CD8-positive, alpha-beta memory T cell (primary cell): ENCODE measurements at places on chromosomes 3 and 15. TPM values are rescaled to one million over a fixed set of nuclear protein-coding genes. Genes with fewer than 3 reads are reported as not detected.

DNA sequence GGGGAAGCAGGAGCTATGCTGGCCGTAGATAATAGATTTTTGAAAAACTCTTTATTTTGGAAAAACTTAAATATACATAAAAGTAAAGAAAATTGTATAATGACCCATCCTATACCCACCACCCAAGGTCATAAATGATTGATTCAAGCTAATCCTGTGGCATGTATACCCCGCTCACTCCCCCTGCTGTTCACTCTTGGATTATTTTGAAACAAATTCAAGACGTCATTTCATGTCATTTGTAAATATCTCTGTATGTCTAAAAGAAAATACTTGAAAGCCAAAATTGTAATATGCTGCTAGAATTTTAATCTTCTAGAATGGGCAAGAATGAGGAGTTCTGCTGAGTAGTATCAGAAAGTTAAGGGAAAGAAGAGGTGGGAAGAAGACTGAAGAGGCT lies 241.7 kb downstream of the FEZF2 start:
- DNase-seq, result no peak

The KCTD6 gene
- 12.2 TPM for polyA plus RNA-seq

DNA sequence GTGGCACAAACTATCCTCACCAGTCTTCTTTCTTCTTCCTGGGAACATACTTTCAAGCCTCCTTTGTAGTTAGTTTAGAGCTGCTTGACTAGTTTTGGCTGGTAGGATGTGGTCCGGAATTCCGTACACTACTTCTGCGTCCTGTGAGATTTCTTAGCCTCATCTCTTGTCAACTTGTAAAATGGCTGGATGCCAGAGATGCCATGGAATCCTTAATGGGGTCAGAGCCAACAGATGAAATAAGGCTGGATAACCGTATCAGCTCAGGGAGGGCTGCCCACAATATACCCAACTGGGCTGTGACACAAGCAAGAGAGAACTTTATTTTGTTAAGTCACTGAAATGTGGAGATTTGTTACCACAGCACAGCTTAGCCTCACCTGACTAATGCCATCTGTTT lies 466.9 kb upstream of the MDFIC2 start:
- no peak for DNase-seq

DNA sequence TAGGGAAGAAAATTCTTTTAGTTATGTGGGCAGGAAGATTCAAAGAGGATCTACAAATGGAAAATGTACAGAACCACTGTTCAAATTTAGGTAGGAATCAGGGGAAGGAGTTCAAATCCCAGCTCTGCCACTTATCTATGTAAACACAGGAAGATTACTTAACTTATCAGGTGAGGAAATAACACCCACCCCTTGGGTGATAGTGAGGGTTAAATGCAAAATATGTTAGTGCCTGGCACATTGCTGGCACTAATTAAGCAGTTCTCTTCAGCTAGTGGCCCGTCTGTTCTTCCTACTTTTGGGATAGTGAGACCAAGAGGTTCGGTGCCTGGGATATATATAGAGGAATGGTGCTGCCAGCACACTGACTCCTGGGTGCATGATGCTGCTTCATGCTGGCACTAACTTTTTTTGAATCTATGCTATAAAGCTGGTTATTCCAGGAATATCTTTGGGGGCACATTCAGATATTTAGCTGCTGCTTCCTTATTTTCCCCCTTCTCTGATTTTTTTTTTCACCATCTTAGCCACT lies 83.8 kb downstream of the XRN1 start:
- DNase-seq, result no peak

DNA sequence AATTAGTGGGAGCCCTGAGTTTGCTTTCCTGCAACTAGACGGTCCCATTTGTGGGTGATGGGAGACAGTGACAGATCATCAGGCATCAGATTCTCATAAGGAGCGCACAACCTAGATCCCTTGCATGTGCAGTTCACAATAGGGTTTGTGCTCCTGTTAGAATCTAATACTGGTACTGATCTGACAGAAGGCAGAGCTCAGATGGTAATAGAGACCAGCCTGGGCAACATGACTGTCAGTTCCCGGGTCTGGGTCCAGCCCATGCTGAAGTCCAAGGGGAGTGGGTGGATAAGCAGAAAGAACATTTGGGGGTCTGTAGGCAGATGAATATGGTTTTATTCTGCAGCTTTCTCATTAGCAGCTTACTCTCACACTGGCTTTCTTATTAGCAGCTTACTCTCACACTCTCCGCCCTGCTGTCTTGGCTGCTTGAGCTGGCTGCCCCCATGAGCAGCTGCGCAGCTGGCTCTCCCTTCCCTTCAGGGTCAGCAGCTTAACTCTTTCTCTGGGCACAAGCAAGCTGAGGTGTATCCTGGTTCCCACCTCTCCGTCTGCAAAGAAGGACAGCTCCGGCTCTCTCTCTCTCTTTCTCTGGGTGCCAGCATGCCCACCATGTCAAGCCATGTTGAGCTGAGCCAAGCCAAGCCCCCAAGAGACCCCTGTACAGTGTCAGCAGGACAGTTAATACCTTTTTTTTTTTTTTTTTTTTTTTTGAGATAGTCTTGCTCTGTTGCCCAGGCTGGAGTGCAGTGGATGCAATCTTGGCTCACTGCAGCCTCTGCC lies 46.5 kb downstream of the KLHDC8B start:
- DNase-seq, result no peak

- DNase-seq, result no peak
Measured at GRCh38 chr3:61956236-61956635, 394.9 kb downstream of the PTPRG start.

GRCh38 chr3:100033903-100034471 lies 80.3 kb downstream of the FILIP1L start:
- DNase-seq, result no peak

GRCh38 chr3:46918634-46919033 lies 41.1 kb downstream of the PTH1R start:
- DNase-seq, result no peak

The TERC gene
- 0.72 TPM for polyA plus RNA-seq

The ADGRG7 gene
- not detected for polyA plus RNA-seq

DNA sequence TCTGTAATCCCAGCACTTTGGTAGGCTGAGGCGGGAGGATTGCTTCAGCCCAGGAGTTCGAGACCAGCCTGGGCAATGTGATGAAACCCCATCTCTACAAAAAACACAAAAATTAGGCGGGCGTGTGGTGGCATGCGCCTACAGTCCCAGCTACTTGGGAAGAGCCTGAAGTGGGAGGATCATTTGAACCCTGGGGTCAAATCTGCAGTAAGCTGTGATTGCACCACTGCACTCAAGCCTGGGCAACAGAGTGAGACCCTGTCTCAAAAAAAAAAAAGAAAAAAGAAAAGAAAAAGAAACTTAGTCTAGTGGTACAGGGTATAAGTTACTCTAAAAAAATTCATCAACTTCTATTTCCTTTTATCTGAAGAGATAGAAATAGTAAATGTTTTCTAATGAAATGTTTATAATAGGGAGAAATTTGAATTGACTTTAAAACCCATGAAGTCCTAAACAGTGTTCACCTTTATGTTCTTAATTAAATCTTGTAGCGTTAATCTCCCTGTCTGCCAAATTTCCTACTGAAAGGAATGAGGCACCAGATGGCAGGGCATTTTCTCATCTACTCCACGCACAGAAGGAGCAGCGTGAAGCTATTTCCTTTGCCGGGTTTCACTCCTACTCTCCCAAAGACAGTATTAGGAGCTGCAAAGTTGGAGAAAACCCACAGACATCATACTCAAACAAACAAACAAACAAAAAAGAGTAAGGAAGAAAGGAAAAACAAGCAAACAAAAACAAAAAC lies 1.9 kb downstream of the PCLAF start:
- no peak for DNase-seq

- DNase-seq, result no peak
Measured at GRCh38 chr15:65991721-65992483, 122.6 kb downstream of the RAB11A start.

DNA sequence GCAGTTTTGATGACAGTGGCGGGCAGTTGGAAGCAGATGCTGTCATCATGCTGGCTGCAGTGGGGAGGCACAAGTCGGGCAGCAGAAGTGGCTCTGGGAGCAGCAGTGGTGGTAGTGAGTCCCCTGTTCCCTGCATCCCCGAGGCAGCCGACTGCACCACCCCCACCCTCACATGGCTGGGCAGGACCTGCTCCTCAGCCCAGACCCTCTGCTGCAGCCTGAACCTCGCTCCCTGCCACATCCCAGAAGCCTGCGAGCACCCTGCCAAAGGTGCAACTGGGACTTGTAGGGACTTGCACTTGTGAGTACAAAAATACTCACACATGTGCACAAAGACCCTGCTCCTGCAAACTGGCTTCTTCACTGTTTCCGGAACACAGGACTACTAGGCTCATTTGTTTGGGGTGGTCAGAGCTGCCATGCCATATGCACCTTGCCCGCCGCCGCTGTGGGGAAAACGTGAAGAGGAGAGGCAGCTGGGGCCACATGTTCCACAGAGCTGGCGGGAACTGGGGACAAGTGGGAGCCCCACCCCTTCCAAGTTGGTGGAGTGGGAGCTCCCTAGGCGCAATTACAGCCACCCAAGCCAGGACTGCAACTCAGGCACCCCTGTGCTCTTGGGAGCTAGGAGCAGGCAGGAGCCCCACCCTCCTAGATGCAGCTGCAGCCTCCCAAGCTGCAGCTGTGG lies 2.2 kb downstream of the JMJD7 start:
- DNase-seq, result no peak

DNA sequence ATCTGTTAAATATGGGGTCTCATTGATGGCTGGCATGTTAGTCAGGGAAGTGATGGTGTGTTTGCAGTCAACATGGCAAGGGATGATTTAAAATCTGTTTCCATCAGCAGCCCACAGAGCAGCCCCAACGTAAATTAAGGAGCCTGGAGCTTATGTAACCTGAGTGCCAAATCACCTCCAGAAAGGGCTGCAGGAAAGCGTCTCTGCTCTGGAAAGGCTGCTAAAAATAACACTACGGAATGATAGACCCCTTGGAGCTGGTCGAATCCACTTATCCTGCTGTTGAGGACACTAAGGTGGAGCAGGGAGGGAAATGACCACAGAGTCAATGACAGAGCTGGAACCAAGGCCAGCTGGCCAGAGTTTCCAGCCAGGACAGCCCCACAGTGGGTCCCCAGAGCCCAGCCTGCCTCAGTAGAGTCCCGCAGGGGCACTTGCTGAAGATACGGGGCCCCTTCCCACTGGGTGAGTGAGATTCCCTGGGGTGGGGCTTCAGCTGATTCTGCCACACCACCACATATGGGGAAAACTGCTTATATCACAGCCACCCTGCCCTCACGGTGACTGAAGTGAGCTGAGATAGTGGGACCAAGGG lies 63.5 kb downstream of the EPHB1 start:
- DNase-seq, result no peak

DNA sequence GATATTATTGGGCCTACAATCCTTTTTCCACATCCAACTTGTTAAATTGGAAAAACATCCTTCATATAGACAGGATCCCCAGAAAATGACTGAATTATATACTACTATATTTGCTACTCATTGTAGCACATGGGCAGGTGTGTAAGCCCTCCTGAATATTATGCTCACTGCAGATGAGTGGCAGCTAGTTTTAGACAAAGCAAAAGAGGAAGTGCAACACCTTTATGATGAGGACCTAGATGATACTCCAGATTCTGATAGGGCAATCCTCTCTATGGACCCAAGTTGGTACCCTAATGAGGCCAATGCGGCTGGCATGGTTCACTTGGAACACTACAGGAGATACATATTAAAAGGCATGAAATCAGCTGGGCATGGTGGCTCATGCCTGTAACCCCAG lies 119.1 kb upstream of the PLCL2 start:
- DNase-seq, result no peak

DNA sequence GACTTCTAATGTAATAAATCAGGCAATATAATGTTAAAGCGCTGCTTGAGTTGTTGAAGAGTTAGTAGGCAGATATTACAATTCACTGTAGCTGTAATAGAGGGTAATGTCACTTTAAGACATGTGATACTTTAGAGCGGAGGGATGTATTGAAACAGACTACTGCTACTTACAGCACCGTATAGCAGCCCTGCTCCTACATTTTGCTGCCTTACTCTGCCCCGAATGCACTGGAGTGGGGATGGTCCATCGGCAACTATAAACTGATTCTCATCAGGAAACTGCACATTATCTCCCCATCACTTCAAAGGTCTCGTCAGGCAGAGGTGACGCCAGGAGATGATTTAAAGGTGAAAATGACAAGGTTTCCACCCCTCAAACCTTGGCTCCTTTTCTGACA lies 349.7 kb upstream of the SUCLG2 start:
- no peak for DNase-seq

The HDGFL3 gene
- polyA plus RNA-seq, result 3.5 TPM
